ENCODE measurements at places on chromosomes 13 and 19.

DNA sequence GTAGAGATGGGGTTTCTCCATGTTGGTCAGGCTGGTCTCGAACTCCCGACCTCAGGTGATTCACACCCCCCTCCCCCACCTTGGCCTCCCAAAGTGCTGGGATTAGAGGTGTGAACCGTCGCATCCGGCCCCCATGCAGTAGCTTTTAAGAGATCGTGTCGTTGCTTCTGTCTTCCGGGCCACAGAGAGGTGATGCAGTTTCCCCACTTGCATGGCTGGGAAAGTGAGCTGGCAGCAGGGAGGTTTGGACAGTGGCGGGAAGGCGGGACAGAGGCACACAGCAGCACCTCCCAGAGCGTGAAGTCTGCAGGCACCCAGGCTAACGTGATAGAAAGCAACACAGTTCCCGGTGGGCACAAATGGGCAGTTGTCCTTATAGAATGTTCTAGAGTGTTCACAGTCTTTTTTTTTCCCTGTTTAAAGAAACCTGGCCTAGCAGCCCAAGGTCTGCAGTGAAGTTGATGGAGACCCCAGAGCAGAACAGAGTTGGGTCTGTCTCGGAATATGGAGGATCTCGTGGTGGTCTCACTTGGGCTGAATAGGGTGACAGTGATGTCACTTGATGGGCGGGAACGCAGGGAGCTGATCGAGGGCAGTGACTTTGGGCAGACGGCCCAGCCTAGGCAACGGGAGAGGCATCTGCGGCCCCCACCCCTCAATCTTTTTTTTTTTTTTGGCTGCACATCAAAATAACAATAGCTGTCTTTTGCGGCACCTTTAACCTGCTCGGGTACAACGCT, 4.9 kb downstream of the UHRF1 start:
- H3K36me3 ChIP-seq: no peaks in the 10 kb centered on the region
- H3K4me3 ChIP-seq: no peak overlapping the region
- no peaks in the 10 kb centered on the region for H3K27me3 ChIP-seq
- H3K27ac ChIP-seq: no peak overlapping the region

DNA sequence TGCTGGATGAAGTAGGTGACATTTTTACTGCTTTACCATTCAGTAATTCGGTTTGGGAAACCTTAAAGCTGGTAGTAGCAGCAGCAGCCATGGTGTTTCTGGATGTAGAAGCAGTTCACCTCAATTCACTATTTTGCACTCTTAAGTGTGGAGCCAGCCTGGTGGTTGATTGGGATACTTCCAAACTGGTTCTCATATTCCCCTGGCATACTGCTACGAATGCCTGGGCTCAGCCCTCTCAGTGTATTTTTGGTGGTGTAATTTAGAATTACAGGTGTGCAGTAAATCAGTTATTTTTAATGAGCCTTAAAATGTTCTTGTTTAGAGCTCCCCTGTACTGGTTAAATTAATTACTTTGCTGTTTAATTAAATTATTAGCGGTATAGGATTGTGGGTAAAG, 12.4 kb downstream of the HNRNPM start:
- no peaks in the 10 kb centered on the region for H3K27me3 ChIP-seq
- no peak overlapping the region for H3K27ac ChIP-seq
- no peak overlapping the region for H3K4me3 ChIP-seq

DNA sequence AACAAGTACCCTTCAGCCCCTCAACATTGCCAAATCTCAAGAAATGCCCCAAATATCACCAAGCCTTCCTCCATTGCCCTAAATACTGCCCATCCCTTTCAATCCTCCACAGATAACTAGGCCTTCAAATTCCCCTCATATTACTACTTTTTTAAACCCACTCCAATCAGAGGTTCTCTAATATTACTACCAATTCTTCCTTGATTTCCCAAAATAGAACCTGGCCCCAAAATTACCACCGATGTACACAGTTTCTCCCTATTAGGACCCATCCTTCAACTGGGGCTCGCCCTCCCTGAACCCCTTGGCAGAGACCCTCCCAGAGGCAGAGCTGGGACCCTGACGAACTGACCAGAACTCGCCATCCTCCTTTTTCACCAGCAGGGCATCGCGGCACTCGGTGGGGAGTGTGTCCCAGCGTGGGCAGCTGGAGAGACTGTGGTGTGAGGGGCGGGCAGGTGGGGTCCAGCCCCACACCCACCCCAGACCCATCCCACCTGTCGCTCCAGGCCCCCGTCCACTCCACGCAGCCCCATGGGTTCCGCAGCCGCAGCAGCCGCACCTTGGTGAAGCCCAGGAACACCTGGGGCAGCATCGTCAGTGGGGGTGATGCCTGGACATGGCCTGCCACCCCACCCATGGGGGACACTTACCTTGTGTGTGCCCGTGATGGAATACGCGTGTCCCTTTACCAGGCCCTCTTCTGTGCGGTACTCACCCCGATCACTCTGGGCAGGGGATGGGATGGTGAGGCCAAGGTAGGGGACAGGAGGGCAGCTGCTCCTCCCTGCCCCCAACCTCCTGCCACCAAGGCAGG, 6.1 kb downstream of the CAPN12 start:
- H3K27ac ChIP-seq: no peak overlapping the region
- H3K4me1 ChIP-seq: peaks cover 27% of the 10 kb centered on the region
- no peaks in the 10 kb centered on the region for H3K36me3 ChIP-seq
- no peak overlapping the region for H3K4me3 ChIP-seq

DNA sequence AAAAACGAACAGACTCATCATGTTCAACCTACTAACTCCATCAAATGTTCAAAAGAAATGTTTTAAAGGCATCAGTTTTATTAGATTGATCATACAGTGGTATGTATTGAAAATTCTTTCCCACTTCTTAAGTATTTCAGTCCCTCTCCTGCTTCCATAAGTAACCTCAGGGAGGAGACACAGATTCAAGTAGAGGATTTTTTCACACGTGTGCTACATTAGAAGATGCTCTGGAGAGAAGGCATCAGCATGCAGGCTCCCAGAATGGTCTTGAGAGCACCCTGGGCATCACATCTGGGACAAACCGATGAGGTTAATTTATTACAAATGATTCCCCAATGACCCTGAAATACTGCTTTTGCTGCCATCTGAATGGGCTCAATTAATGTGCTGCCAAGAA, 3.6 kb downstream of the GPR12 start:
- H3K27ac ChIP-seq: no peak overlapping the region
- H3K4me1 ChIP-seq: no peaks in the 10 kb centered on the region
- H3K36me3 ChIP-seq: no peaks in the 10 kb centered on the region
- no peak overlapping the region for H3K4me3 ChIP-seq
- H3K27me3 ChIP-seq: no peaks in the 10 kb centered on the region

DNA sequence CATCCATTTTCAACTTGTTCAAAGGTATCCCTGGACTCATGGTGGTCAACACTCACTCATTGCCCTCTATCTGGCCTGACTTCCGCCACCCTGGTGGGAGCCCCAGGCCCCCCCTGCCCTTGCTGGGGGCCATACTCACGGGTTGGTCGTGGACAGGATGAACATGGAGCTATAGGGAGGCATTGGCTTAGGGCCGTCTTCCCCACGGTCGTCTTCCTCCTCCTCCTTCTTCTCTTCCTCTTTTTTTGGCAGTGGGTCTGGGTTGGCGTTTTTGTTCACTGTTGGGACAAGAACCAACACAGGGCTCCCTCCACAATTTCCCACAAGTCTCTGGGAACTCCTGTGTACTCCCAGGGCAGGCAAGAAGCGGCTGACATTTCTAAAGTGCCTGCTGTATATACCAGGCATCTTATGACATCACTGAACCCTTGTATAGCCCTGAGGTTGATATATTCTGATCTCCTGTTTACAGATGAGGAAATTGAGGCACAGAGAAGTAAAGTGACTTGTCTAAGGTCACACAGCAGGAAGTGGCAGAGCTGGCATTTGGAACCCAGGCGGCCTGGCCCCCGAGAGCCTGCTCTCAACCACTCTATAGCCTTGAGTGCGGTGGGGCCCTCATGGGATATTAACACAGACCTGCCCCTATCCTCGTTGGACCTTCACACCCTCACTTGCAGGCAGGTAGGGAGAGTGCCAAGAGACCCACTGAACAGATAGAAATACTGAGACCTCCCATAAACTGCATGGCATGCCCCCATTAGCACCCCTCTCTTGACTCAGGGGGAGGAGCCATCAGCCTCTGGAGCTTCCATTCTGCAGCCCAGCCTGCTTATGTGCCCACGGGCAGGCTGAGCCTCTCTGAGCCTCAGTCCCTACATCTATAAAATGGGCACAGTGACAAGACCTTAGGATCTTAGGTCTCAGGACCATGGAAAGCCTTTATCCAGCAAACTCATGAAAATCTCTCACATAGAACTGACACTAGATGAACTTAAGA, 135.0 kb downstream of the IER2 start:
- H3K4me3 ChIP-seq: no peak overlapping the region
- no peaks in the 10 kb centered on the region for H3K4me1 ChIP-seq
- no peak for DNase-seq

- H3K4me1 ChIP-seq: no peaks in the 10 kb centered on the region
- no peaks in the 10 kb centered on the region for H3K27me3 ChIP-seq
- peaks cover 4% of the 10 kb centered on the region for H3K36me3 ChIP-seq
- no peak for DNase-seq
- no peak overlapping the region for H3K4me3 ChIP-seq
- H3K27ac ChIP-seq: no peak overlapping the region
Observed at GRCh38 chr19:47374876-47375693, 26.0 kb downstream of the DHX34 start.

DNA sequence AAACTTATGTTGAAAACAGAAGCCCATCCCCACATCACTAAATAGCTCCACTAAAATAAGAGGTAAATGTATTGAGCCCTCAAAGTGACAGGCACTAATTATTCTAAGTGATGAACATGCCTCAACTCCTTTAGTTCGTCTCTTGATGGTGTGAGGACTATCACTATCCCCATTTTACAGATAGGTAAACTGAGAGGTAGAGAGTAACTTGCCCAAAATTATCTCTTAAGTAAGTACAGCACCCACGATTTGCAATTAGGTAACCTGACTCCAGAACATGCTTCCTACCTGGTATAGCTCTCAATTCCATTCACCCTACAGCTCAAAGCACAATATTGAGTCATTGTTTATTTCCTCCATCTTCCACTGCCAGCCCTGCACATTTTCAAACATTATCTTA, 12.7 kb downstream of the ZAR1L start:
- no peaks in the 10 kb centered on the region for H3K36me3 ChIP-seq
- DNase-seq: no peak
- H3K27ac ChIP-seq: no peak overlapping the region
- H3K27me3 ChIP-seq: no peaks in the 10 kb centered on the region

- DNase-seq: no peak
- H3K27me3 ChIP-seq: no peaks in the 10 kb centered on the region
- peaks cover 54% of the 10 kb centered on the region for H3K36me3 ChIP-seq
- no peak overlapping the region for H3K4me3 ChIP-seq
- H3K27ac ChIP-seq: no peak overlapping the region
Observed at GRCh38 chr13:113602291-113602988, 17.9 kb downstream of the TFDP1 start.
